ENCODE measurements at places on chromosomes 5 and 9.

GRCh38 chr9:76294301-76294700 is 99.9 kb downstream of the RFK start:
- DNase-seq: no peak

DNA sequence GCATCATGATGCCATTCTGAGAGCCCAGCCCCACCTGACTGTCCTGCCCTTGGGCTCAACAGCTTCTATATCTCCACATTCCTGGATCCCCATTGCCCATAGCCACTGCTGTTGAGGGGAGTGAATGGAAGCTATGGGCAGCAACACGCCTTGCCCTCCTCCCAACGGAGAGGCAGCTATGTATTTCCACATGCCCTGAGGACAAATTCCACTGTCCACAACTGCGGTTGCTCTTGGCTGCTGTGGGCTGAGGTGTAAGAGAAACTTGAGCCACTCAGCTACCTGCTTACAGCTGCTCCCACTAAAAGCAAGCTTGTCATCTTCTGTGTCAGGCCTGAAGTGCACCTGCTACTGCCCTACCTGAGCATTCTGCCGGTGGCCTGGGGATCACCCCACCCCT is 222.9 kb downstream of the PSAT1 start:
- DNase-seq: no peak

- no peak for DNase-seq
These were observed 11.8 kb downstream of the CCDC187 start for GRCh38 chr9:136292026-136292538.

DNA sequence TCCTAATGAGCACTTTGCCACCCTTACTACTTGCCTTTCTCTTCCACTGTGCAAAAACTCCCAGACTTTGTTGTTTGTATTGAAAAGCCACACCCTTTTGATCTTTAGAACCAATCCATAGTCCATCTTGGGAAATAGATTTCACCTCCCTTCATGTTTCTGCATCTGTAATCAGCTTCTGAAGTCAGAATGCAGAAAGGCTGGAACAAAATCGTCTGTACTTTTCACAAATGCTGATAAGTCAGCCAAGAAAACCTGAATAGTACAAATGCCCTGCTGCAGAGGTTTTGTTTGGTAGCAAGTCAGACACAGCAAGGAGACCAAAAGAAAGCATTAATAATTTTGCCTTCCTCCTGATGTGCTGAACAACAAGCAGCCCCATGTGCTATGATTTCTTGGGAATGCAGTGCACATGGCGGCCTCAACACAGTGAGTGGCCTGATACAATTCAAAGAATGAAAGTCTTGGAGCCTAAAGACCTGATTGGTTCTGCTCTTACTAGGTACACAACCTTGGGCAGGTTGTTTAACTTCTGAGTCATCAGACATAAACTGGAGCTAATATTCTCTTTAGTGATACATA is 59.2 kb upstream of the STK32A start:
- DNase-seq: no peak

DNA sequence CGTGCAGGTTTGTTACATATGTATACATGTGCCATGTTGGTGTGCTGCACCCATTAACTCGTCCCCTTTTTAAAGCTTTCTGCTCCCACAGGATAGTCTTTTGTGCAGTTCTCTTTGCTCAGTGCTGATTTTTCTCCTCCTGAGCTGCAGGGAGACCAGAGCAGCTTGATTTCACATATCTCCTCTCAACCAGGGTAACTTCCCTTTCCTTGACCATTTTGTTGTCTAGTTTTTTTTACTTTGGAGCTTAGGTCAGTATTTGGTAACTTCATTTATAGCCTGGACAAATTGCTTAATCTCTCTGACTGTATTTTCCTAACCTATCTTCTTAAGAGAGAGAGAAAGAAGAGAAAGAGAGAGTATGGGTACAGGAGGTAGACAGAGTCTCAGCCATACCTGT is 137.1 kb upstream of the ZNF366 start:
- no peak for DNase-seq

- no peak for DNase-seq
These were observed 314.4 kb upstream of the IRX4 start for GRCh38 chr5:2196989-2197619.

DNA sequence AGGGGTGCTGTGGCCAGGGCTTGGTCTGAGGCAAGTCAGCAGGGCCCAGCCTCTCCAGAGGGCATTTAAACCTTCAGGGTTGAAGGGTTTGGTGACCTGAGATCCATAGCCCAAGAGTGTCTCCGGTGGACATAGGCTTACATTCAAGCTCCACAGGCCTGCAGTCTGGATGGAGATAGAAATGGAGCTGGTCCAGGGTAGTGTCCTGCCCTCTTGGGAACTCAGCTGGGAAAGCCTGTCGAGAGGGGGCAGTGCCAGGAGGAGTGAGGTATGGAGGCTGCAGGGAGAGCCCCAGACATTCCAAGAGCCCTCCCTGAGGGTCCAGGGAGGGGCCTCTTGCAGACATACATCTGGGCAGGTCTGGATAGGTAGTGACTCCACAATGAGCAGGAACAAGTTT is 177.0 kb upstream of the MVB12B start:
- DNase-seq: no peak

All from SIG-M5 (cell line).